ENCODE measurements at places on chromosomes 1 and 21.

DNA sequence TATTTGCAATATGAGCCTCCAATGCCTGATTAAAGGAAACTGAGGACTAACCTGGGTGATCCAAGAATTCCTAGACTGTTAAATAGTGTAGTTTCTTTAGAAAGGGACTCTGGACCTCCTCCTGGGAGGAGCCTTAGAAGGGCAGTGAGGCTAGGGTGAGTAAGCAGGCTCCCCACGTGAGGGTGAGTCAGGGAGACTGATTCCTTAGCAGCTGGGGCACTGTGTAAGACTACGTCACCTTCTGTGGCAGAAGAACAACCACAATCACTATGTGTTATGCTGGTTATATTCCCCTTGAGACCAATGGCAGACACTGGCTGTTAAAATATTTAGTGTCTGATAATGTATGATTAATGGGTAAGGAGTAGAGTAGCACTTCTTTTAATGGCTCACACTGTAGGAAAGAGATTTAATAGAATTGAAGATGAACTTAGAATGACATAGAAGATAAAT lies 53.3 kb upstream of the SYT14 start:
- DNase-seq: peak; percentile 99

- DNase-seq: no peak
Measured at GRCh38 chr1:228308628-228309325, 97.9 kb downstream of the TRIM11 start.

GRCh38 chr21:31634993-31635392 lies 24.5 kb upstream of the SOD1 start:
- DNase-seq: no peak

GRCh38 chr1:157382351-157382750 lies 170.0 kb downstream of the FCRL5 start:
- no peak for DNase-seq

- DNase-seq: no peak
Measured at GRCh38 chr1:42175314-42176054, 10.9 kb upstream of the GUCA2A start.

All from EL (cell line).